Thoracic aorta endothelial cell (primary cell): ENCODE measurements at places on chromosomes 3 and 15. TPM values are rescaled to one million over a fixed set of nuclear protein-coding genes. Genes with fewer than 3 reads are reported as not detected.

The ALAS1 gene
- 57.6 and 71.7 TPM in 2 replicates for total RNA-seq

The SPATA12 gene
- total RNA-seq, result 0.07 and 0.13 TPM in 2 replicates

The RBM5 gene
- total RNA-seq, result 195 and 202 TPM in 2 replicates

The KATNBL1 gene
- 76.2 and 78.7 TPM in 2 replicates for total RNA-seq

The GPR149 gene
- total RNA-seq, result not detected in 2 replicates
